ENCODE measurements at places on chromosomes 1 and 21. TPM values are rescaled to one million over a fixed set of nuclear protein-coding genes. Genes with fewer than 3 reads are reported as not detected.

GRCh38 chr1:38667626-38668025 is 191.9 kb downstream of the RRAGC start:
- no peaks in the 10 kb centered on the region for H3K27me3 ChIP-seq
- no peak overlapping the region for H3K27ac ChIP-seq
- no peak for DNase-seq
- no peaks in the 10 kb centered on the region for H3K36me3 ChIP-seq
- no peak overlapping the region for H3K4me3 ChIP-seq

DNA sequence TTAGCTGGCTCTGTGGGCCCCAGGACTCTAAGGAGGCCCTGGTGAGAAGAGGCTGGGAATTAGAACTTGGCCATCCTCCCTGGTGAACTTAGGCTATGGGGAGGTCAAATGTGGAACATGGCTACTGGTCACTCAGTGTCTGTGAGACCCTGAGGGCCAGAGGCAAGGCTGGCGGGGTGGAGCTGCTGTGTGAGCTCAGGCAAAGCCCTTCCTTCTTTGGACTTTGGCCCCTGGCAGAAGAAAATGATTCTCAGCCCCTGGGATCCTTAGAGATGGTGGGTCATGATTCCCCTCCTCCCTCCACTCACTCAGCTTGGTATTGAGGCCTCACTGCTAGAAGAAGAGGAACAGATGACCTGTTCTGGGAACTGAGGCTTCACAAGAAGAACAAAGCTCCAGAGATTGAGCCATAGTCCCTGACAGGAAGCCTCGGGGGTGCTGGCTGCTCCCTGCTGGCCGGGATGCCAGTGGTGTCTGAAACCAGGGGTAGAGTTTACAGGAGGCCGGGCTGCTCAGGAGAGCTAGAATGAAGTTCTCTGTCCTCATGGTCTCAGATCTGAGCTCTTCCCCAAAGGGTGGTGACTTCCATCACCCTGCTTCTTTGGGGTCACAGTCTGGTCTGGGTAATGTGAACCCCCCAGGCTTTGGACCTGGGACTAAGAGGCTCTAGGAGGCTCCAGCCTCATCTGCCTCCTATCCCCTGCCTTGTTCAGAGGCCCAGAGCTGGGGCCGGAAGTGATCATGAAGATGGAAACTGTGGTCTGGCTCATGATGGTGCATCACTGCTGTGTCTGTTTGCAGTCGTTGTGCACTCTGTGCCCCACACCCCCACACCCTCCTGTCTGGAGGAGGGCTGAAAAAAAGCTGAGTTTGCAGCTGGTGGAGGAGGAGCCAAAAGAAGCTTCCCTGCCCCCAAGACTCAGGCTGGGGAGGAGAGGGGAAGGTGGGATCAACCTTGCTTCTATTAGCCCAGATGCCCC is 905 bp downstream of the BTBD19 start:
- H3K4me1 ChIP-seq, result peaks cover 75% of the 10 kb centered on the region
- H3K4me3 ChIP-seq, result peak overlapping the region; percentile 55
- H3K27me3 ChIP-seq, result no peaks in the 10 kb centered on the region
- H3K36me3 ChIP-seq, result peaks cover 38% of the 10 kb centered on the region
- peak overlapping the region; percentile 99 for H3K27ac ChIP-seq
- peak; percentile 94 for DNase-seq

- no peak overlapping the region for H3K4me3 ChIP-seq
- no peaks in the 10 kb centered on the region for H3K36me3 ChIP-seq
- peaks cover 13% of the 10 kb centered on the region for H3K4me1 ChIP-seq
- no peaks in the 10 kb centered on the region for H3K27me3 ChIP-seq
- no peak overlapping the region for H3K27ac ChIP-seq
Measured at GRCh38 chr1:232538224-232538942, 91.5 kb downstream of the SIPA1L2 start.

DNA sequence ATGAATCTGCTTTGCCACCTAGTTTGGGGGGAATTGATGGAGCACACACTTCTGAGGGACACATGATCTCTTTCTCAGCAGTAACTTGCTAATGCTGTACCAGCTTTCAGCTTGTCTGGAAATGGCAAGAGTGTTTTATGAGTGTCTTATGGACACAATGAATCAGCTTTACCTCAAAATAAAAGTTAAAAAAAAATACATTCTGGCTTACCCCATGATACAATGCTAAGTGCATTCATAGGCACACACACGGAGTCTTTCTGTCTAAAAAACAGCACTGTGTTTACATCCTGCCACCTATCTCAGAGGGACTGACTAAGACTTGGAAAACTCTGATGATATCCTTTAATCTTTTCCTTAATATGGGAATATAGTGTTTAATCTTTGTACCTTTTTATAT is 455.5 kb upstream of the ADAMTS5 start:
- no peaks in the 10 kb centered on the region for H3K27me3 ChIP-seq
- H3K27ac ChIP-seq, result peak overlapping the region; percentile 97
- H3K36me3 ChIP-seq, result no peaks in the 10 kb centered on the region
- H3K4me3 ChIP-seq, result no peak overlapping the region

Gene DMRTA2
- under 0.01 TPM for total RNA-seq

Gene NOS1AP
- total RNA-seq, result not detected

DNA sequence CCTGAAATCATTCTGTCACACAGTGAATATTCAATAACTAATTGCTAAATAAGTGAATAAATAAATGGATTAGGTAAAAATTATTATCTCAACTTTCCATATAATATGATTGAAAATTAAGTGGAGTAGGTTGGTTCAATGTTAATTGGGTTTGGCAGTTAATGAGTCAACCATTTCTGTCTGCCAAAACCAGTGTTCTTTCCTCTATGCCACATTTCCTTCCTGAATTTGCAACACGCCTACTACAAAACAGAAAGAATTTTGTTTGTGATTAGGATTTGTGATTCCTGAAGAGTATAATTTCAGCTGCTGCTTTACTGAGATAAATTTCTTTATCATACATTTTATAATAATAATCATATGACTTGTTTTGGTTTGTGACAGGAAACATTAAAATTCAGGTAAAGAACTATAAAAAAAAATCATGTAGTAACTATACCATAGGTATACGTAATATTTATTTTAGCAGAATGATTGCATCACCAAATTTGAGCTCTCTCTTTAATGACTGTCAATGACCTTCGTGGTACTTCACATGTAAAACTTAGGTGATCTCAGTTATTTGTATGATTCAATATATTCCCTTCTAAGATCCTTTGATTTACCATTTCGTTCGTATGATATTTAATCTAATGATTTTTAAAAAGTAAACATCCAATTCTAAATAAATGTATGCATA is 241.3 kb downstream of the KCNT2 start:
- H3K27me3 ChIP-seq, result no peaks in the 10 kb centered on the region
- DNase-seq, result no peak
- H3K4me3 ChIP-seq, result no peak overlapping the region
- no peaks in the 10 kb centered on the region for H3K36me3 ChIP-seq
- H3K27ac ChIP-seq, result no peak overlapping the region

DNA sequence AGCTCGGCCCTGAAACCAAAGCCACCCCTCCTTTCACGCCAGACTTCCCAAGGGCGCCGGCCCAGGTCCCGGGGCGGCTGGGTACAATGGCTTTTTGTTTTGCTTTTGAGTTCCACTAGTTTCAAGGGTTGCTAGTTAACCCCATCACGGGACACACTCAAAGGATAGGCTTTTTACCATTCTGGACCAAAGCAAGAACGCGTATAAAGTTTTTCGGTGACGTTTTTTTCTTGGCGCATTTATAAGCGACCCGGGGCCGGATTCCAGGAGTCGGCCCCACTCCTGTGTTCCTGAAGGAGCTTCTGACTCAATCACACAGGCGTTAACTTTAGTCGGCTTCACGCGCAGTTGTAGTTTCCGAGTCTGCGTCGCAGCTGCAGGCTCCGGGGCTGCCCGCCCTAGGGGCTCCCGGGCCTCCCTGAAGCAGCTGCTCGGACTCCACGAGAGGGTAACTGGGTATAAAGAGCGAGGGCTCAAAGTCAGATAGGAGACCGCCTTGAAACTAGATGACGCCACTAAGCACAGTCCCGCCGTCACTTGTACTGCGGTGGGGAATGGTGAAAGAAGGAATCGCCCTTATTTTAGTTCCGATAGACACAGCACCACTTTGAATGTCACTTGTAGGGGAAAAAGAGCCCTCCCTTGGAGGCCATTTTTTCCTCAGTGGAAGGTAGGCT is 707 bp upstream of the KLHL21 start:
- no peaks in the 10 kb centered on the region for H3K27me3 ChIP-seq
- peak overlapping the region; percentile 99 for H3K27ac ChIP-seq
- DNase-seq, result peak; percentile 95
- peak overlapping the region; percentile 85 for H3K4me3 ChIP-seq
- peaks cover 12% of the 10 kb centered on the region for H3K36me3 ChIP-seq

GRCh38 chr1:210124736-210125135 is 107.9 kb upstream of the SERTAD4 start:
- no peaks in the 10 kb centered on the region for H3K4me1 ChIP-seq
- DNase-seq, result no peak
- H3K27ac ChIP-seq, result no peak overlapping the region
- H3K27me3 ChIP-seq, result peaks cover 12% of the 10 kb centered on the region

Gene RHCE
- 0.88 TPM for total RNA-seq

- peak; percentile 94 for DNase-seq
- H3K27ac ChIP-seq, result no peak overlapping the region
- H3K36me3 ChIP-seq, result no peaks in the 10 kb centered on the region
- H3K27me3 ChIP-seq, result peaks cover 4% of the 10 kb centered on the region
- H3K4me3 ChIP-seq, result peak overlapping the region; percentile 71
- peaks cover 11% of the 10 kb centered on the region for H3K4me1 ChIP-seq
Measured at GRCh38 chr1:47532921-47533792, 95.3 kb downstream of the FOXD2 start.

DNA sequence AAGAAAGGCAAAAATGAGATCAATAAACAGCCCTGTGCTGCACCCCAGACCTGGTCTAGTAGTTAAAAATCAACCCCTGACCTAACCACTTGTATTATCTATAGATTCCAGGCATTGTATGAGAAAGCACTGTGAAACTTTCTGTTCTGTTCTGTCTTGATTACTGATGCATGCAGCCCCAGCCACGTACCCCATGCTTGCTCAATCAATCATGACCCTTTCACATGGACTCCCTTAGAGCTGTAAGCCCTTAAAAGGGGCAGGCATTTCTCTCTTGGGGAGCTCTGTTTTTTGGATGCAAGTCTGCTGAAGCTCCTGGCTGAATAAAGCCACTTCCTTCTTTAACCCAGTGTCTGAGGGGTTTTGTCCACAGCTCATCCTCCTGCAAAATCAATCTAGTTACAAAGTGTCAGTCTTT is 24.2 kb upstream of the CD34 start:
- no peak overlapping the region for H3K4me3 ChIP-seq
- H3K27me3 ChIP-seq, result no peaks in the 10 kb centered on the region
- no peak overlapping the region for H3K27ac ChIP-seq
- no peak for DNase-seq
- no peaks in the 10 kb centered on the region for H3K4me1 ChIP-seq
- no peaks in the 10 kb centered on the region for H3K36me3 ChIP-seq

DNA sequence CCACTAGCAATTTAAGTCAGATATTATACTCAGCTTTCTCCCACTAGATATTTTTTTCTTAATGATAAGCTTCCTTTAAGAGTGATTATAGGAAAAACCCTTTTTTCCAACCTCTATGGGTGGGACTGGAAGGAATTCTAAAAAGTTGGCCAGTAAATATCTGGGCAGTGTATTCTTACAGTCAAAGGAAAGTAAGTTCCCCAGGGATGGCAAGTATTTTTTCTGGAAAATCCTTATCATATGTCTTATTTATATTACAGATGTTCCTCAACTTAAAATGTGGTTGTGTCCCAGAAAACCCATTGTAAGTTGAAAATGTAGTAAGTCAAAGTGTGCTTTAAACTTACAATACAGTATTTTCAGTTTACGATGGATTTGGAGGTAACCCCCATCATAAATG is 29.2 kb downstream of the CMPK1 start:
- DNase-seq, result peak; percentile 62
- H3K36me3 ChIP-seq, result no peaks in the 10 kb centered on the region
- no peaks in the 10 kb centered on the region for H3K27me3 ChIP-seq
- H3K4me1 ChIP-seq, result no peaks in the 10 kb centered on the region

- peaks cover 40% of the 10 kb centered on the region for H3K36me3 ChIP-seq
- no peak overlapping the region for H3K4me3 ChIP-seq
- DNase-seq, result no peak
- no peak overlapping the region for H3K27ac ChIP-seq
Measured at GRCh38 chr1:33368431-33368830, 47.5 kb upstream of the A3GALT2 start.

Gene C1orf210
- not detected for total RNA-seq

Gene MIER1
- 53.2 TPM for total RNA-seq

DNA sequence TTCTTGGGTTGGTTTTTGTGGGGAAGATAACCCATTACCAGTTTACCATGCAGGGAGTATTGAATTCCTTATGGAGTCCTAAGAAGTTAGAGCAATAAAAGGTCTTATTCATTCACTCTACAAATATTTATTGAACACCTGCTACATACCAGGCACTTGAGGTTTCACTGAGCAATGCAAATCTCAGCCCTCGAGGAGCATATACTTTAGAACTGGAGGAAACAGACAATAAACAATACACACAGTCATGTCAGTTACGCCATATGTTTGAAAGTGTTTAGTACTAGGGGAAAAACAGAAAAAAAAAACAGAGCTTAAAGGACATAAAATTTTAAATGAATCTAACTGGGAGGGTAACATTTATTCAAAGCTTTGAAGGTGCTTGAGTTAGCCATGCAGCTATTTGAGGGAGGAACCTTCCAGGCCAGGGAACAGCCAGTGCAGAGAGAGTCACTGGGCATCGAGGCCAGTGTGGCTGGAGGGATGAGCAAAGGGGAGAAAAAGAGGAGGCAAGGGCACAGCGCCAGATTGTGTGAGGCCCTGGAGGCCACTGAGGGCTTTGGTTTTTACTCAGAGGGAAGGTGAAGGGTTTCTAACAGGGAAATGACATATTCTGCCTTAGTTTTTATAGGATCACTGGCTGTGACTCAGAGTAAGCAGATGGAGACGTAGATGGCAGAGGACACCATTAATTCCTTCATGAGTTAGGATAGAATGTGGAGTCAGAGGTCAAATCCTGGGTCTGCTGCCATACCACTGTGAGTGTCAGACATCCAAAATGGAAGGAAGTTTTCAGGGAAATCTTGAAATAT is 32.7 kb downstream of the C1orf21 start:
- no peak overlapping the region for H3K27ac ChIP-seq
- no peaks in the 10 kb centered on the region for H3K27me3 ChIP-seq
- peaks cover 4% of the 10 kb centered on the region for H3K4me1 ChIP-seq

DNA sequence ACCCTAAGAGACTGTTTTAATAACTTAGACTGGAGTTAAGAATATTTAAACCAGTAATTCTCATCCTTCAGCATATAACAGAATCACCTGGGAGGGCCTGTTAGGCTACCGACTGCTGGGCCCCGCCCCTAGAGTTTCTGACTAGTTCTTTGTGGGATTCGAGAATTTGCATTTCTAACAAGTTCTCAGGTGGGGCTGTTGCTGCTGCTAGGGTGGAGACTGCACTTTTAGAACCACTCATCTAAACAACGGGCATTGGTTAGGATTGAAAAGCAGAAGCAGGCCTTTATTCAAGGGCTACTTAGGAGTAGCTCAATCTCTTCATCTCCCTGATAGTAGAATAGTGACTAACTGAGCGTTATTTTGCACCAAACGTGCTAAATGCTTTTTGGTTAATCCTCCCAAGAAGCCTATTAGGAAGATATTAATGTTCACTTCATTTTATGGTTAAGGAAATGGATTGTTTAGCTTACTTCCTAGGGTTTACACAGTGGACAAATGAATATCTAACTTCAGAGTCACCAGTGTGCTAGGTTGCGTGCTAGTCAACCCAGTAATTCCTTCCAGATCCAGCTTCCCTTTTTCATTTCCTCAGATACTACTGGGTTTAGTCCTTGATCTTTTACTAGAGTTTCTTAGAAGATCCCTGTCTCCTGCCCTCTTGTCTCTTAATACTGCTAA is 31.1 kb upstream of the UAP1 start:
- H3K27me3 ChIP-seq, result no peaks in the 10 kb centered on the region
- H3K36me3 ChIP-seq, result peaks cover 3% of the 10 kb centered on the region
- no peak for DNase-seq
- no peaks in the 10 kb centered on the region for H3K4me1 ChIP-seq
- no peak overlapping the region for H3K4me3 ChIP-seq

- H3K27me3 ChIP-seq, result no peaks in the 10 kb centered on the region
- no peak overlapping the region for H3K27ac ChIP-seq
- peak; percentile 69 for DNase-seq
Measured at GRCh38 chr1:43937179-43937865, 3.7 kb downstream of the ARTN start.

Data from osteoblast (primary cell).